ENCODE measurements at places on chromosomes 7 and 10. TPM values are rescaled to one million over a fixed set of nuclear protein-coding genes. Genes with fewer than 3 reads are reported as not detected.

GRCh38 chr10:19816411-19817230 lies at the start of gene PLXDC2:
Gene PLXDC2 (plus strand): TSS chr10:19816432.
- H3K4me3 ChIP-seq: peak within 1 kb of the TSS; percentile 73
- H3K36me3 ChIP-seq: no peaks in the 10 kb centered on the region
- peak; percentile 72 for DNase-seq
- H3K4me1 ChIP-seq: no peaks in the 10 kb centered on the region

- H3K36me3 ChIP-seq: no peaks in the 10 kb centered on the region
- H3K4me1 ChIP-seq: no peaks in the 10 kb centered on the region
- no peak for DNase-seq
- H3K27ac ChIP-seq: no peak overlapping the region
- no peak overlapping the region for H3K4me3 ChIP-seq
Observed at GRCh38 chr10:131810805-131811629, 89.8 kb upstream of the PPP2R2D start.

GRCh38 chr7:143954135-143954534 lies 509 bp upstream of the OR2F1 start:
- H3K36me3 ChIP-seq: no peaks in the 10 kb centered on the region
- no peaks in the 10 kb centered on the region for H3K27me3 ChIP-seq
- DNase-seq: no peak

- no peaks in the 10 kb centered on the region for H3K36me3 ChIP-seq
- H3K4me3 ChIP-seq: no peak overlapping the region
- H3K27me3 ChIP-seq: no peaks in the 10 kb centered on the region
- no peak overlapping the region for H3K27ac ChIP-seq
- peak; percentile 7 for DNase-seq
Observed at GRCh38 chr7:106982415-106982814, 62.1 kb upstream of the PRKAR2B start.

- H3K4me1 ChIP-seq: no peaks in the 10 kb centered on the region
- no peak overlapping the region for H3K27ac ChIP-seq
- DNase-seq: no peak
- no peaks in the 10 kb centered on the region for H3K27me3 ChIP-seq
Observed at GRCh38 chr10:113345826-113346624, 206.8 kb upstream of the HABP2 start.

DNA sequence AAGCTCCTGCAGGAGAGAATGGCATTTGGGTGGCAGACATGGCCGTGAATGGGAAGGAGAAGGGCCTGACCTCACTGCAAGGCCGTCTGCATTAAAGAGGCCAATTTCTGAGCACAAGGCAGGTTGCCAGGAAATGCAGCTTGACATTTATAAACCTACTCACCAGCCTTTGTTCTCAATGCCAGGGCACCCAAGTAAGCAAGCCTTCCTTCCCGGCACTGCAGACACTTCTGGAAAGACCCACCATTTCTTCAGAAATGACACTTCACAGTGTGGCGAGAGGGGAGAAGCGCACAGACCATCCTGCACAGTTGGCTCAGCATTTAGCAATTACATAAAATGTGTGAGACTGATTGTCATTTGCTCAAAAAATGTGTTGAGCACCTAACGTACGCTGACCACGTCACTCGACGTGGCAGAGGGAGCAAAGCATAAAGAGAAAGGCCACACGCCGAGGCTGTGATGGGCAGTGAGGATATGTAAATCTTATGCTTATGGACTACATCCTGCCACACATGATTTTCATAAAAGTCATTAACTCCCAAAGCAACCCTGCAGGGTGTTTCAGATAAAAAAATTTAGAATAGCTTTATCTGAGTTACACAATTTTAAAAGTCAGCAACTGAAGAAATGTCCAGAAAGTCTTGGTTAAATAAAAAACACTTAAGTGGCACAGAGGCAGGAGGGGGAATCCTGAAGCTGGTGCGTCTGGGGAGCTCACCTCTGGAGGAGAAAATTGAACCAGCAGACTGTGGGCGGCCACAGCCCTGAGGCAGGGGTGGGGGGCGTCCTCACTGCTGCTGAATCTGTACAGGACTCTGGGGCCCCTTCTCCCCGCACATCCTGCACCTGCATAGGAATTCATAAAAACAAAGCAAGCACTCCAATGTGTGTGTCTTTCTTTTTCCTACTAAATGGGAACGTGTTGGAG lies 543.8 kb downstream of the PTPRN2 start:
- peak; percentile 37 for DNase-seq
- H3K36me3 ChIP-seq: no peaks in the 10 kb centered on the region
- no peaks in the 10 kb centered on the region for H3K27me3 ChIP-seq
- no peak overlapping the region for H3K27ac ChIP-seq

GRCh38 chr7:27759491-27759890 lies 19.5 kb downstream of the TAX1BP1 start:
- H3K27ac ChIP-seq: no peak overlapping the region
- DNase-seq: no peak
- no peak overlapping the region for H3K4me3 ChIP-seq
- H3K27me3 ChIP-seq: no peaks in the 10 kb centered on the region

GRCh38 chr10:5862360-5862961 lies 27.2 kb downstream of the ANKRD16 start:
- H3K27me3 ChIP-seq: no peaks in the 10 kb centered on the region
- no peaks in the 10 kb centered on the region for H3K36me3 ChIP-seq
- no peak overlapping the region for H3K27ac ChIP-seq
- no peak for DNase-seq

DNA sequence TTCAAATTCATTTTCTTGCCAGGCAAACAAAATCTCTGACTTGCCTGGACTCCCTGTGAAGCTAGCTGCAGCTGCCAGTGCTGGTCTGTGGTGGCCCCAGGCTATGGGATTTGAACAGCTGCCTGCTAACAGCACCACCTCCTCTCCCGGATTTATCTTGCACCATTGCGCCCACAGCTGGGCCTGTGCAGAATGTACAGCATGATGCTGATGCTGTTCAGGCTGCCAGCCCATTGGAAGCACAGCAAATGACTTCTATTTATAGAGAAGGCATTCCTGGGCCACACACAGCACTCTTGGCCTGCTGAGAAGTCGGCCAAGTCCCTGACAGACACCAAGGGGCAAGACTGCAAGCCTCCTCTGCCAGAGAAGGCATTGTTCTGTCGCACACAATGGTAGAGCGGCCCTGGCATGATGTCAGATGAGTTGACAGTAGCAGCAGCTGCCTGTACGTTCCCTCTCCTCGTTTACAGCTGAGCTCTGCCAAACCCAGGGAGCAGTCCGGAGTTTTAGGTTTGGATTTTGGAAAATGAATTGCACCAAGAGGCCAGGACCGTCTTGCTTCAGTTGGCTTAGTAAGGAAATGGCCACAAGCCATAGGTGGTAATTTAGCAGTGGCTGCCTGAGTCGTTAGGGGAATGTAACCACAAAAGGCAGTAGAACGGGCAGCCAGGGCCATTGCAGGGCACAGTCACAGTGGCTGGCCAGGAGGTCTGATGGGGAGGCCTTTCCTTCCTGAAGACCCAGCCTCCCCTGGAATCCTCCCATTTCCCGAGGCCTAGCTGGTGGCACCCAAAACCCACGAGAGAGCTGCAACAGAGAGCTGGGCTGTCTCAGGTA lies 38.5 kb downstream of the MTURN start:
- no peaks in the 10 kb centered on the region for H3K36me3 ChIP-seq
- peak; percentile 92 for DNase-seq
- H3K27me3 ChIP-seq: no peaks in the 10 kb centered on the region
- no peak overlapping the region for H3K27ac ChIP-seq
- H3K4me3 ChIP-seq: no peak overlapping the region

- no peak overlapping the region for H3K4me3 ChIP-seq
- no peak overlapping the region for H3K27ac ChIP-seq
- H3K27me3 ChIP-seq: no peaks in the 10 kb centered on the region
- peaks cover 5% of the 10 kb centered on the region for H3K4me1 ChIP-seq
- no peak for DNase-seq
- H3K36me3 ChIP-seq: no peaks in the 10 kb centered on the region
Observed at GRCh38 chr7:20503278-20503950, 112.1 kb upstream of the ABCB5 start.

DNA sequence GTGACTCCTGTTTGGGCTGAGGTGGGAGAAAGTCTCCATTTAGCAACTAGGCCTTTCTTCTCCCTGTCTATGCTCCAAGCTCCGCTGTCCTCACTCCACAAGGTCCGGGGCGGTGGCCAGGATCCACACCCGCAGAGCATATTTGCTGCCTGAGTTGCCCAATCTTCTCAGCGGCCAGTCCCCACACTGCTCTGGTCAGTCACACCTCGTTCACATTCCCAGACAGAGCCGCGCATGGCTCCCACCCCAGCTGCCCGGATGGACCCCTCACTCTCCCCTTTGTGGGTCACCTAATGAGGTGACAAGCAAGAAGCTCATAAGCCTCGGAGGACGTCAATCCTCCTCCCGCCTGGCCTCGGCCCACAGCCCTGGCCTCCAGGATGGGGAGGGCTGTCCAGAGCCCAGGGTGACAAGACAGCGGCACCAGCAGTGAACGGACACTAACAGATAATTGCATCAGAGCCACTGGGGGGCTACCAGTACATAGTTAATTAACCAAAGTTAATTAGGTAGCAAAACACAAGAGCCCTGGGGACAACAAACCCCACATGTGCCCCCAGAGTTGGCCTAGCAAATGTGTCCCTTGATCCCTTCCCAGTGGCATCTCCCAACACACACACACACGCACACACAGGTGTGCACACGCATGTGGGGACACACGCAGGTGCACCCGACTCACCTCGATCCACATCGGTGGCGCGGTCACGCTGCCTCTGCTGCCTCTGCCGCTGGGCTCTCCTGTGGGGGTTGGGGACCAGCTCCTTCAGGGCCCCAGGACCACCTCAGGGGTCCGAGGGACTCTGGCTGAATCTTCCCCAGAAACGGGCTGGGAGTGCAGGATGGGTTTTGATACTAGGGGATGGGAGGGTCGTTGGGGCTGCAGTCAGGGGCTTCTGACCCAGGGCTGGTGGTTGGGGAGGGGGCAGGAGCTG lies 11.8 kb downstream of the EPHA1 start:
- no peak overlapping the region for H3K4me3 ChIP-seq
- peaks cover 11% of the 10 kb centered on the region for H3K4me1 ChIP-seq
- no peaks in the 10 kb centered on the region for H3K27me3 ChIP-seq
- peak; percentile 93 for DNase-seq
- H3K27ac ChIP-seq: no peak overlapping the region

DNA sequence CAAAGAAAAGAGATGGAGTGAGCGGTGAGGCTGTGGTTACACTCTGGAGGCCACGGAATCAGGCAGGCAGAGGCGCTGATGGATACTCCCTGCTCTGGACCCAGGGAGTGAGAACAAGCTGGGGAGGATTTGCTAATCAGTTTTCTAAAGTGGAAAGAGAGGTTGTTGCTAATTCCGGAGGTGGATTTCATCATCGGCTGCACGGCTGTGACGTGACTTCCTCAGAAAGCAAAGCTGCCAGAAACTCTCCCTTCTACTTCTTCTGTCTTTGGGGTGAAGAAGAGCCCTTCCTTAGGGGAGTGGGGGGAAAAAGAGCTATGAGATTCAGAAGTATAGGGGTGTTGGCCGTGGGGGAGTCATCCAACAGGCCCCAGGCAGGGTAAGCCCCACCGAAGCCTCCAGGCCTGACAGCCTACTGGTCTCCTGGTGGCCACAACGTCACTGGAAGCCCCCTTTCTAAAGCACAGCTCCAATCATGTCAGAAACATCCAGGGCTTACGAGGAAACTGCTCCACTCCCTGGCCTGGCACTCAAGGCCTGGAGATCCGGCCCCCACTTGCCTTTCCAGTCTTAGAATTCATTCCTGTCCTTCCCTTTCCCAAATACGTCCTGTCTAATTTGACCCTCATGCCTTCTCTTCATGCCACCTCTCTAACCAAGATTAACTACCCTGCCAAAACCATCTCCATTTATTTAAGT lies 114.5 kb downstream of the HIP1 start:
- H3K4me1 ChIP-seq: peaks cover 75% of the 10 kb centered on the region
- H3K27me3 ChIP-seq: no peaks in the 10 kb centered on the region
- no peaks in the 10 kb centered on the region for H3K36me3 ChIP-seq
- no peak for DNase-seq
- no peak overlapping the region for H3K4me3 ChIP-seq

DNA sequence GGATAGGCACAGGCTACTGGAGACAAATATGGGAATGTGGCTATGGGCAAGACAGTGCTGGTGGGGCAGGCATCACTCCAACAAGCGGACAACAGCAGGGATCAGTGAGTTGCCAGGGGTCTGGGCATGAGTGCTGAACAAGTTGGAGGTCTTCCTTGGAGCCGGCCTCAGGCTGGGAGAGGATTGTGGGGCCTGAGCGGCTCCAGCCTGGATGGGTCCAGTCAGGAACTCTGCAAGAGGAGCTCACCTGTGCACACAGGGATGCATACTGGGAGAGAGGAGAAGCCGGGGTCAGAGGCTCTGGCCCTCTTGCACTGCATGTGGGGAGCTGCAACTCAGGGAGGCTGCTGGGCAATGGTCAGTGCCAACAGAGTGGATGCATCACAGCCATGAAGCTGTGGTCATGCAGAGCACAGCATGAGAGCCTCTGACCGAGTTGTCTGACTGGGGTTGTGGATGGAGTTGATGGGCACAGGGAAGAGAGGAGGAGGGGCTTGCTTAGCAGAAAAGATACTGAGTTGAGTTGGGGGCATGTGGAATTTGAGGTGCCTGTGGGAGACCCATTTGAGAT lies 204.0 kb upstream of the ZNF32 start:
- no peak for DNase-seq
- H3K27ac ChIP-seq: no peak overlapping the region
- no peaks in the 10 kb centered on the region for H3K36me3 ChIP-seq
- no peak overlapping the region for H3K4me3 ChIP-seq

DNA sequence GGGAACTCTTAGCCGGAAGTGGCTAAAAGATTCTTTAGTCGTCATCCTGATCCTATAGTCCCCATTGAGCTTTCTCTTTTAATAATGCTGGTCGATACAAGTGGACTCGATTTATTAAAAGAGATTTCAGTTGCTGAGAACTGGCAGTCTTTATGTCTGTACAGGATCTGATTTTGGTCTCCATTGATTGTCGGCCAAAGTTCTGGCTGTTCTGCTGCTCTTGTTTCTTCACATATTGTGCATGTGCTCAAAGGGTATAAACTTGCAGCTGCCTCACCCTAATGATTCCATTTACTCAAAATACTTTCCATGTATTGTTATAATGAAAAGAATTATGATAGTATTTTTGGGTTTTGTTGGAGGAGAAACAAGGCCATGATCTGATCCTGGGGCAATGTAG lies 100.7 kb upstream of the CTTNBP2 start:
- H3K36me3 ChIP-seq: no peaks in the 10 kb centered on the region
- DNase-seq: no peak
- H3K4me3 ChIP-seq: no peak overlapping the region

- H3K4me1 ChIP-seq: no peaks in the 10 kb centered on the region
- H3K36me3 ChIP-seq: no peaks in the 10 kb centered on the region
- H3K27me3 ChIP-seq: no peaks in the 10 kb centered on the region
- no peak for DNase-seq
Observed at GRCh38 chr10:25820874-25821273, 113.2 kb upstream of the MYO3A start.

Gene TIMM23B
- total RNA-seq: 15.5 TPM
